SK-N-MC (cell line): ENCODE measurements at places on chromosomes 2 and 18.

GRCh38 chr18:57023275-57023882 lies 123.5 kb upstream of the BOD1L2 start:
- DNase-seq = no peak

DNA sequence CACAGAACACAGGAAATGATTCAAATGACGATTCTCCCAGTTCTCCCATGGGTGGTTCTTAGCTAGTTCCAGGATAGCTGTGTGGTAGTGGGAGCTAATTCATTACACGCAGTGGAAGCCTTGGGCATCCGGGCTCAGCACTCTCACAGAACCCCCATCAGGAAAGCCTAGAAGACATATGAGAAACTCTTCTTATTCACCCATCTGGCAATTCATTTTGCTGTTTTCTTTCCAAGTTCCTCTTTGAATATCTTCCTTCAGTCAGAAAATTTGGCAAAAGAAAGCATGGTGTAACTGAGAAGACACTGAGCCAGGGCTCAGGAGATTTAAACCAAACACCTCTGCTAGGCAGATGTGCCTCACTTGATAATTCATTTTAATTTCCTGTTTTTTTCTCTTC lies 85.2 kb upstream of the FN1 start:
- DNase-seq = no peak

DNA sequence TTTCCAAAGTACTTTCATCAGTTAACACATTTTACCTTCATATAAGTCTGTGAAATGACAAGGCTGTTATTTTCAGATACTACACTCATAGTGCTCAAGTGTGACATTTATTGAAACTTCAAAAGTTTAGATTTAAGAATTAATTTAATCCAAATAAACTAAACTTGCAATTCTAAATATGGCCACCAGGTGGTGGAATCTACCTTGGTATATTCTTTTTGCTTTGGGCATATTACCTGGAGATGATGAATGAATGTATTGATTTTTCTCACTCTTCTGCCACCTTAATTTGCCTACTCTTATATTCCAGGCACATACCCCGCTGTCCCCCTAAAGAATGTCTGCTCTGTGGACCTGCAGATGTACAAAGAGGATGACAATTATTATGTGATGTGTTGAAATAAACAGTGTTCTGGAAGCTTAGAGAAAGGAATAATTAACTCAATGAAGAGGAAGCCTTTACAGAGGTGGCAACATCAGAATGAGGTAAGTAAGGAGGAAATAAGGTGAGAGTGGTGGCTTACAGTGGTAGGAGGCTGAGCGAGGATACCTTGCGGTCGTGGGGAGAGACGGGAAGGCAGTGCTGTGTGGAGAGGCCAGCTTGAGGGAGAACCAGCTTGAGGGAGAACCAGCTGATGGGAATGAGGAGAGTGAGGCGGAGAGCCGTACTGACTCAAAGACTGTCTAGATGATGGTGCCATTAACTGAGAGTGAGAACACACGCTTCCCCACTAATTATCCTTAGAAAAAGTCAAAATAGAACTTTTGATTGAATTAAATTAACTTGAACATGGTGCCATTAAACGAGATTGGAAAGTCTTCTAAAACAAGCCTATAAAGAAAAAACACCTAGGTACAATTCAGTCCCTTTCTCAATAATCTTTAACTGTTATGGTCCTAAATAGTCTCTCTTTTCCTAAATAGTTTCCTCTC lies 179.5 kb downstream of the CELF4 start:
- no peak for DNase-seq

DNA sequence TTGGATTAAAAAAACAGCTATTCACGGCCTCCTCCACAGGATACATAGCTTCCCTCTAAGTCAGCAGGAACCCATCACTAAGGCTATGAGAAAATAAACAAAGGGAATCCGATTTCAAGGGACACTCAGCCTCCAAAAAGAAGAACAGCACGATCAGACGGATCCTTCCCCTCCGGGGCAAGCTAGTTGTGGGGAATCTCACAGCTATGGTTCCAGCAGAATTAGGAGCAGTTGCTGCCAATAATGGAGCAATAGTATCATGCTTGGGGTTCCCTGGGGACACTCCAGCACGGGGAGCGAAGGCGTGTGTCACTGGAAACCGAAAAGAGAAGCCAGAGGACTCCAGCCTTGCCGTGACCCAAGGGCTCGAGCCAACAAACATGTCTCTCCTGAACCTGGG lies 163.1 kb downstream of the TTC32 start:
- DNase-seq = no peak

GRCh38 chr18:23036660-23037201 lies 98.6 kb upstream of the CABLES1 start:
- DNase-seq = no peak

GRCh38 chr2:216210701-216211540 lies 101.8 kb downstream of the XRCC5 start:
- no peak for DNase-seq

DNA sequence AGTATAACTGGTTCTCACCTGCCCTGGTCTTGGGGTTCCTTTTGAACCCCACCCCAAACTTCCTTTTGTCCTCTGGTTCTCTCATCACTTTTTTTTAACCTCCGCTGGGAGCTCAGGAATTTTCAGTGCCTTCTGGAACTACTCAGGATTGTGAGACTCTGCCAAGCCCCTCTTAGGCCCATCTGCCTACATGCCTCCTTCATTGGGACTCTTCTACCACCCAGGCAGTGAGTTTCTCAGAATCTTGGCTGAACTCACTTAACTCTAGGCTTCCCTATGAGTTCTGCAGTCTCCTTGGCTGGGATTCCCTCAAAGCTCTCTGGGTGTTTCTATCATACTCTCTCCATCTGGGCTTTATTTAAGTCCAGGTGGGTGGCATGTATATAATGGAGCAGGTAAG lies 86.3 kb downstream of the MDH1 start:
- no peak for DNase-seq

DNA sequence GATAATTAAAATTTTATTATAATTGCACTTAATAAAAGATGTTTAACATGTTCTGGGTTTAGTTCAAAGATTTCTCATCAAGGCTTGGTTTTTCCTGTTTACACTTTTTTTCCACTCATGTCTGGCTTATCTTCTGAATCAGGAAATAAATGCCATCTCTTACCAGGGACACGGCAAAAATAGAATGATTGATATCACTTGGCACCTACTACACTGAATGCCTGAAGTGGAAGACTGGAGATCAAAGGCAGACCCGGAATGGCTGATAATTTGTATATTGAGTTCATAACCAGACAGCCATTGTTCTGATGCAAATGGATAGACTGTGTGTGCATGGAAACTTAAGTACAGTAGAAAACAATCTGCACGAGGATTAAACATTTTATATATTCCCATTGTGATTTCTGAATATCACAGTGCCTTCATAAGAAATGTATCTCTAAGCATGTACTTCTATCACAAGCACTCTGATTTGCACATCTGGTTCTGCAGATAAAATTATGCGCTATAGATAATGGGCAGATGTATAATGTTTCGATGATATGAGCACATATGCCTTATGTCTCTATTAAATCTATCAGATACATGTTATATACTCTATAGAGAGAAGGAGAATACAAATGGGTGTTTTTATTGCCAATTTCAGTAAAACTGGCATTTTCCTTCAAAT lies 304.8 kb downstream of the RND3 start:
- DNase-seq = no peak

DNA sequence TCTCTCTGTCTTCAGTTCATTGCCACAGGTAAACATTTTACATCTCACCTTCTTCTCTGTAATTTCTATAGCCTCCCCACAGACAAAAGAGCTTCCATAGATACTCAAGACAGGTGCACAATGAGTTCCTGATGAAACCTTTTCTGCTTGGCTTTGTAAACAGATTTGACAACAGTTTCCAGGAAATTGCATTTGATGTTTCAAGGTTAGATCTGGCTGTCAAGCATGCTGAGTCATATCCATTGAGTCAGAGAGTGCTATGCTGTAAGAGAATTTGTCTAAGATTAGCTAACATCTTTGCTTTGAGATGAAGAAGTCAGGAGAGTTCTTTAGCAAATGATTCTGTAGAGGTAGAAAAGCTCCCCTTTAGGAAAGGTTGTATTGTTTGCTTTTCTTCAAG lies 40.6 kb upstream of the MAP2 start:
- no peak for DNase-seq

- DNase-seq = no peak
These were observed 87.8 kb downstream of the LRATD1 start for GRCh38 chr2:14720319-14720718.
